ENCODE measurements at places on chromosomes 7 and 10.
A peak's percentile ranks its signal among the peaks of the same experiment; 100 is the strongest.

- DNase-seq, result no peak
These were observed at the start of gene IKZF1 for GRCh38 chr7:50304129-50304910. Gene IKZF1 (plus strand): TSS chr7:50304716. CDS start chr7:50319062, 14,346 bp downstream.

DNA sequence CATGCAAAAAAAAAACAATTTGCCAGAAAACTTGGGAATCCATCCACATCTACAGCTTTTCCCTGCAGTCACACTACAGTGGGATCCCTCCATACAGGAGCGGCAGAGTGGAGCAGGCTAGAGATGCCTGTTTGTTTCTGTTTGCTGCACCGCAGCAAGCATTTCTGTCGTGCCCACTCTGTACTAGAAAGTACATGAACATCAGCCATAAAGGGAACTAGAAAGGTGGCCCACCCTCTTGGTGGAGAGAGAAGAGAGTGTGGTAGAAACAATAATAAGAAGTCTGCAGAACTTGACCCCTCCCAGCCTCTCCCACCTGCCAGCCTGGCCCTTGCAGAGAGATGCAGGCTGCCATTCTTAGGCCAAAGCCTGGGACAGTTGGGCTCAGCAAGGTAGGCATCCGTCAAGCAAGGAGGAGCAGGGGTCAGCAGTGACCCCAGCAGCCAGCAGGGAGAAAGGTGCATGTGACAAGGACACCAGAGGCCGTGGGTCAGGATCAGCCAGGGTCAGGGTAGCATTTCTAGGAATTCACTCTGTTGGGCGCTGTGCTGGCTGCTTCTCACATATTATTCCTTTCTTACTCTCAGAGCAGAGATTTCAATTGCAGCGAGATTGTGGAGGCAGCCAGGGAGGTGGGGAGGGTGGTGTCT lies 171.8 kb downstream of the EGFR start:
- DNase-seq, result no peak

DNA sequence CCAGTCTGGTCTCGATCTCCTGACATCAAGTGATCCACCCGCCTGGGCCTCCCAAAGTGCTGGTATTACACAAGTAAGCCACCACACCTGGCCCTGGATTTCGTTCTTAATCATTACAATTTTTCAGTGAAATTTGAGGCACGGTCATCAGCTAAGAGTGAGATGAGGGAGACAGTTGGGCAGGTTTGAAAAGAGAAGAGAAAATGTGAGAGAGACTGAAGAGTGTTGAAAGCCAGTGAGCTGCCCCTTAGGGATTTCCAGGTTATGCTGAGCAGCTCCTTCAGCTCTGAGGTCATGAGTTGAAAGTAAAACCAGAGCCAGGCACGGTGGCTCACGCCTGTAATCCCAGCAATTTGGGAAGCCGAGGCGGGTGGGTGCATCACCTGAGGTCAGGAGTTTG lies 5.9 kb upstream of the UPF2 start:
- DNase-seq, result no peak

DNA sequence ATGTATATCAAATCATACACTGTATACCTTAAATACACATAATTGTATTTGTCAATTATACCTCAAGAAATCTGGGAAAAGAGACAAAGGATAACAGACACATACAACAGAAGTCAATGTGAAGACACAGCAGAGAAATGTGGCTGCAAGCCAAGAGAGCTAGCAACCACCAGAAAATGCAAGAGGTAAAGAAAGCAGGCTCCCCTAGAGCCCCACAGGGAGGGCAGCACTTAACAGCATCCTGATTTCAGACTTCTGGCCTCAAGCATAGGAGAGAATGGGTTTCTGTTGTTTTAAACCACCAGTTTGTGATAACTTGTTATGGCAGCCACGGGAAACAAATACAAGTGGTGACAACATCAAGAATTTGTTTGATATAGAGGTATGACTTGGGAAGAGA lies 1197.2 kb downstream of the SORCS1 start:
- peak; percentile 14 for DNase-seq

GRCh38 chr7:33075818-33076518 lies 13.4 kb upstream of the NT5C3A start:
- DNase-seq, result no peak

GRCh38 chr10:576130-576465 lies 113.4 kb downstream of the DIP2C start:
- DNase-seq, result peak; percentile 60

- no peak for DNase-seq
These were observed 100.0 kb upstream of the ARID5B start for GRCh38 chr10:61801484-61801883.

- DNase-seq, result no peak
These were observed 1.2 kb downstream of the DENND10 start for GRCh38 chr10:119105155-119105554.

GRCh38 chr10:69639291-69640195 lies 9.5 kb downstream of the FAM241B start:
- DNase-seq, result peak; percentile 54

GRCh38 chr10:101887775-101888174 lies 44.2 kb upstream of the KCNIP2 start:
- DNase-seq, result no peak

GRCh38 chr10:130425169-130425568 lies 289.0 kb downstream of the GLRX3 start:
- DNase-seq, result no peak

Measured in fibroblast of upper back skin (primary cell).